LNCaP clone FGC (cell line): ENCODE measurements at places on chromosomes 11 and 22.

DNA sequence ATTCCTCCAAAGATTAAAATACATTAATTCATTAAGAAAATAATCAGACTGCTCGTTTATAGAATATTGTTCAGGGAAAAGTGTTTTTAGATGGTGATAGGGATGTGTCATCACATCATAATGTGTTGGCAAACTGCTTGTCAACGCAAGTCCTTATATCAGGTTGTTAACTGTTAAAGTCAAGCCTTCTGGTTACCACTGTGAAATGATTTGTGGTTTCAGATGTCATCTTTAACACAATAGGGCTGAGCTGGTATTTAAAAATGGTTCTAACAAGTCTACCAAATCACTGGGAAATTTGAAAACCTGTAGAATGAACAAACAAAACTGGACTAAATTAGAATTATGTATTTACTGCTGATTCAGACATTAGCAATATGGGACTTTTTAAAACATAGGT is 2.4 kb upstream of the MMP13 start:
- no peak for DNase-seq

- DNase-seq, result no peak
Observed at GRCh38 chr22:46774980-46775849, 12.8 kb downstream of the TBC1D22A start.

DNA sequence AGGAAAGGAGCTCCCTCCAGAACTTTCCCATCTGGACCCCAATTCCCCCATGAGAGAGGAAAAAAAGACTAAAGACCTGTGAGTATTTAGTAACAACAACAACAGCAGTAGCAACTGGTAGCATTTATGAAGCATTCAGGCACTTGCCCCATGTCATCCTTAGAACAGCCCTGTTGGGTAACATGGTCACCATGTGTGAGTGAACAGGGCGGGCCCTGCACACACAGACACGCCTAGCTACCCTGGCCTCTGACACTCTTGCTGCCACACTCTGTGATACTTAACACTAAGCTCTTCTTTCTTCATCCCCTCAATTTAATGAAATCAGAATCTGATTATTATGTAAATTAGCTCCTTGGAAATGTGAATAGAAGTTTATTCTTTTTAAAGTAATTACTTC is 26.1 kb upstream of the SLC25A18 start:
- DNase-seq, result no peak

DNA sequence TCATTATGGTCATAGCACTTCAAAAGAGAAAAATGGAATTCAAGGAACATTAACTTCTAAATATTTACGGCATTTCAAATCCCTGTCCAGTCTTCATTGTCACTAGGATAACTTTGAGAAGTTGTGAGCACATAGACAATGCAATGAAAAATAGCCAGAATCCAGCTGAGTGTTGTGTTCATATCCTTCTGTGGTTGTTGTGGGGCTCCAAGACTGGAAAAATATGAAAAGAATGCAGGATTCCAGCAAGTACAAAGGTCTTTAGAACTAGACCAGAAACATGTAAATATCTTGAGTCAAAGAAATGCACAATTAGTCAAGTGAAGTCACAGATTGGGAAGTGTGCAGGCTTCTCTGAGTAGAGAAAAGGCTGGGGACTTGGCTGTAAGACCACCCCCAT is 68.7 kb downstream of the WT1 start:
- DNase-seq, result no peak

DNA sequence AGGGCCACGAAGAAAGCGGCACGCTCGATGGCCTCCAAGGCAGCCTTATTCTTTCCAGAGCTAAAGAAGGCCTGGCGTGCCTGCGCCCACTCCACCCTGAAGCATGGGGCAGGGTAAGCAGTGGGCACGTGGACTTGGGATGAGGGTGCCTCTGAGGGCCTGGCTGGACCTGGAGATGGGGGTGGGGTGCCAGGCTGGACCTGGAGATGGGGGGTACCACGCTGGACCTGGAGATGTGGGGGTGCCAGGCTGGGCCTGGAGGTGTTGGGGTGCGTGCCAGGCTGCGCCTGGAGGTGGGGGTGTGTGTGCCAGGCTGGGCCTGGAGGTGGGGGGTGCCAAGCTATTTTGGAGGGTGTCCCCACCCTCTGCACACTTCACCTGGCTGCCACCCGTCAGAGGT is 5.3 kb downstream of the CPT1B start:
- DNase-seq, result no peak

DNA sequence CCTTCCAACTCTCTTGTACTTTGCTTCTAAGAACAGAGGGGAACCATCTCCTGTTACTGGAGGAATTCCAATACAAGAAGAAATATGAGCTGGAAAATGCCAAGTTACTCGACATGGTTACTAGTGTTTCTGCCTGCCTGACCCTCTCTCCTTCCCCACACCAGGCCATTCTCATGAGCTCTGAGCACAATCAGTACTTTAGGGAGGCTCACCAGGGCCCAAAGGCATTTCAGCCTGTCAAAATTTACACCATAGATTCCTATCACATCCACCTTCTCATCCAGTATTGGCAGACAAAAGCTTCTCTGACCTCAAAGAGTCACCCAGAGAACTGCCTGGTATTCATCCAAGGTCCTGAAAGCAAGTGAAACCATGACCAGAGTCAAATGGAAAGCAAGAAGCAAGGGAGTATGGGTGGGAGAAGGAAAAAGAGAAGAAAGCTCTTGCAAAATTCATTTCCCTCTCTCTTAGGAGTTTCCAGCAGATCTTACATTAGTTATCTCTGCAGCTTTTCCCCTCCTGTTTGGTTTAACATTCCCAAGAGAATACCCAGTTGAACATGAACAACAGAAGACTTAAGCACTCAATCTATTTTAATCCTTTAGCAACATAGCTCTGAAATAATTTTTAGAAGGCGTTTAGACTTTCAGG is 58.7 kb upstream of the NCAM1 start:
- DNase-seq, result no peak

DNA sequence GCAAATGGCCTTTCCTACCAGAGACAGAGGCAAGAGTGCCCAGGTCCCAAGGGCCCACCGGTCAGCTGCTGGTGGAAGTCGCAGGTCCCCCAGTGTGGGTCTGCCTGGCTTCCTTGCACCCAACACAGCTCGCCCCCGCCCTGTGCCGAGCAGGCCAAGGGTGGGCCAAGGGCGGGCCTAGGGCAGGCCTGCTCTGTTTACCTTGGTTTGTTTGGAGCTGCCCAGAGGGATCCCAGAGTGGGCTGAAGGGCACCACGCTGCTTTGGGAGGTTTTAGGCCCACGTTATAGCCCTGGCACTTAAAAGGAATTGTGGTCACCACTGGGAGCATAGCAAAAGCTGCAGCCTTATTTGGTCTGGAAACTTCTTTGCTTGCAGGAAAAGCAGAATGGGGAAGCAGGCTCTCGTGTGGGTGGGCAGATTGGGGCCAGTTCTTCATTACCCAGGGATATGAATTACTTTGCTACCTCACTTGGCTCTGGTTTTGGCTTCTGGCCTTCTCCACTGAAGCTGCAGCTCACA is 38.0 kb downstream of the MRGPRD start:
- no peak for DNase-seq

- DNase-seq, result no peak
Observed at GRCh38 chr22:36252754-36253522, at the start of gene APOL1. Gene APOL1 (plus strand): TSS chr22:36253133. CDS start chr22:36254956, 1,823 bp downstream.

DNA sequence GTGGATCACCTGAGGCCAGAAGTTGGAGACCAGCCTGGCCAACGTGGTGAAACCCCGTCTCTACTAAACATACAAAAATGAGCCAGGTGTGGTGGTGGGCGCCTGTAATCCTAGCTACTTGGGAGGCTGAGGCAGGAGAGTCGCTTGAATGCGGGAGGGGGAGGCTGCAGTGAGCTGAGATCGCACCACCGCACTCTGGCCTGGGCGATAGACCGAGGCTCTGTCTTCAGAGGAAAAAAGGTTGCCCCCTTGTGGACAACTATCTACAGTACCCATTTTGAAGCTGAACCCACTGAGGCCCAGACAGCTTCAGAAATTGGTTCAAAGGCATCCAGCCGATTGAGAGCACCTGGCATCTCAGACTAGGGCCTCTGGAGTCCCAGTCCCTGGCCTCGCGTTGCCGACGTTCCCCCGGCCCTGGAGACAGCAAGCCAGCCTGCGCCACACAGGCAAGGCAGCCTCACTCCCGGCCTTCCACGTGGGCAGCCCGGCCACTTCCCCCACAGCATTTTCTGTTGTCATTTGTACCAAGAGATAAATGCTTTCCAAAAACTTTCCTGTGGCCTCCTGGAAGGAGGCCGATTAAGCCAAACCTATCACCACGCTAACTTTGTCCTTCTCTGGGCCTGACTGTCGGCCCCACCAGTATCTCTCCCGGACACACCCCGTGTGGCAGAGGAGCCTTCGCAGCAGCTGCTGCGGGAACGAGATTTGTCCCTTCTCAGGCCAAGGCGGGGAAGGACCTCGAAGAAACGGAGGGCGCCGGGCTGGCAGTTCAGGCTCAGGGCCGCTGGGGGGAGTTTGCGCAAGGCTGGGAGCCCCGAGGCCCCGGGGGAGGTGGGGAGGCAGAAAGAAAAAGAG is 82.8 kb downstream of the FLI1 start:
- DNase-seq, result no peak

GRCh38 chr22:21764038-21764804 is 28.6 kb upstream of the YPEL1 start:
- DNase-seq, result no peak

- no peak for DNase-seq
Observed at GRCh38 chr11:14657841-14658240, 14.2 kb downstream of the PDE3B start.

DNA sequence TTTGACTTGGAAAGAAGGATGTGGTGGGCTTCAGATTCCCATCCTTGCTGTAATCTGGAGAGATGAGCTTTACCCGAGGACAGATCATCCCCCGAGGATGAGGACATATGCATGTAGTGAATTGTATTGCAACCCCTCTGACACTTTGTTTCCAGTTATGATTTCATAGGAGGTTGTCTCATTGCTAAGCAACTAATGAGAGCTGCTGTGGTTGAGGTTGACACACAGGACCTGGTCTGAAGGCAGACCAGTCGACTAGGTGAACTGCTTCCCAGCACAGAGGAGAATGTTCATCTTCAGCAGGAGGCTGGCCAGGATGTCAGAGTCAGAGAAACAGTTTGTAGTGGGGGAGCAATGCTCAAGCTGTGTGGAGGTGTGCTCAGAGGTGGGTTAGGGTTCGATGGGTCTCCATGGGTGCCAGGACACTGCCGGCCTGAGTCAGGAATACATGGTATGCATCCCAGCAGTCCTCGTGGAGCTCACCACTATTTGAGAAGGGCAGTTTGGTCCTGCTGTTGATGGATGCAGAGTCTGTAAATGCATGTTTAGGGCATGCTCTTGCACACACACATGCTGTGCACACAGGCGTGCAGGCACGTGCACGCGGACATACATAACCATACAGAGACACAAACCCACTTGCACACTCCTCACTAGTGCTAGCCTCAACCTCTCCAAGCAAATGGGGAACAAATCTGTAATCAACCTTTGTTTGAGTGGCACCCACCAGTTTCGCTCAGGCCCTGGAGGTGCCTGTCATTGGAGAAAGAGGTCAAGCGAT is 153.7 kb downstream of the TBC1D22A start:
- DNase-seq, result no peak

- DNase-seq, result no peak
Observed at GRCh38 chr11:12279672-12280108, 97.7 kb upstream of the PARVA start.

GRCh38 chr22:28208036-28208435 is 289.0 kb upstream of the PITPNB start:
- no peak for DNase-seq

DNA sequence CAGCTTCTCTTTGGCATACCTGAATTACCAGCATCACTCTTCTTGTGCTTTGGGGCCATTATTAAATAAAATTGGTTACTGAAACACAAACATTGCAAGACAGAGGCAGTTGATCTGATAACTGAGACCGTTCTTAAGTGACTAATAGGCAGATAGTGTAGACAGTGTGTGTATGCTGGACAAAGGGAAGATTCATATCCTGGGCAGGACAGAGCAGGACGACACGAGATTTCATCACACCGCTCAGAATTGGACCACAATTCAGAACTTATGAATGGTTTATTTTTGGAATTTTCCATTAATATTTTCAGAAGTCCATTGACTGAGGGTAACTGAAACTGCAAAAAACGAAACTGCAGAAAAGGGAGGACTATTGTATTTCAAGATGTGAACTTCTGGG is 68.6 kb downstream of the LDLRAD3 start:
- DNase-seq, result no peak

GRCh38 chr11:61542024-61542461 is 33.5 kb downstream of the LRRC10B start:
- DNase-seq, result no peak

DNA sequence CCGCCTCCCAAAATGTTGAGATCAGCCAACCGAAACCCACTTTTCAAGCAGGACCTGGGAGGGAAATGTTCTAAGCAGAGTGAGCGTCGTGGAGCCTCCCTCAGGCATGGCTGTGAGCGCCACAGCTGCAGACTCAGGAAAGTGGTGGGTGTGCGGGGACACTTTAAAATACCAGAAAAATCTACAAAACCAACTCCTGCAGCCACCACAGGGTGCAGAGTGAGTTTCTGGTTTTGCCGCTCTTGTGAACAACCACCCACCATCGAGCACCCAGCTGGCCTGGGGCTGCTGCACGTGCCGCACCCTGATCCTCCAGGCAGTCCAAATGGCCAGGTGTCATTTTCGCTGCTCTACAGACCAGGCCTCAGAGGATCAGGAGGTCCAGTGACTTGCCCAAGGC is 46.9 kb downstream of the CELSR1 start:
- DNase-seq, result no peak

DNA sequence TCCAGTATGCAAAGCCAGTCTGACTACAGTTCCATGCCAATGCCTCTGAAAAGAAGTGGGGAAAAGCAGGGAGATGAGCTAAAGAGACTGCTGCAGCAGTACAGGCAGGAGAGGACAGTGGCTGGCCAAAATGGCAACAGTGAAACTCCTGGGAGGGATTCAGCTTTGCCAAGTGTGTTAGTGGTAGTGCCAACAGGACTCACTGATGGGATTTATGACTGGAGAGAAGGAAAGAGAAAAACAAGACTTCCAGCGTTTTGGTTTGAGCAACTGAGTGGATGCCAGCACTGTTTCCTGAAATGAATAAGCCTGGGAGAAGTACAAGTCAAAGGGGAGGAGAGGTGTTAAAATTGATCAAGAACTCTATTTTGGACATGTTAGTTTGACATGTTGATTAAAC is 80.9 kb downstream of the PLEKHA7 start:
- no peak for DNase-seq

GRCh38 chr11:70650075-70650909 is 252.0 kb downstream of the CTTN start:
- DNase-seq, result peak; percentile 33

DNA sequence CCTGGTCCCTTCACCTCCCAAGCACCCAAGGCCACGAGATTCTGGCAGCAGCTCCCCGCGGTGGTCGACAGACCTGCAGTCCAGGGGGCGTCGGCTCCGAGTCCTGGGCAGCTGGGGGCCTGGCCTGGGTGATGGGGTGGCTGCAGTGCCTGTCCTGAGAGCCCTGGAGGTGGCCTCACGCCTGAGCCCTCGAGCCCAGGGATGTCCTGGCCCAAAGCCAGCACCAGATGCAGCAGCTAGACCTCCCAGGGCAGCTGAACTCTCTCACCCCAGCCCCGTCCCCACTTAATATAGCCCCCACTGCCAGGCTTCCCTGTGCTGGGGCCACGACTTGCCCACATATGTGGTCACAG is 6.6 kb downstream of the LMNTD2 start:
- no peak for DNase-seq

- no peak for DNase-seq
Observed at GRCh38 chr11:76610871-76611475, 59.6 kb downstream of the LRRC32 start.
